Stimulated activated CD8-positive, alpha-beta memory T cell treated with anti-CD3 and anti-CD28 coated beads, Interleukin-4, amount 100 ng/mL, for 4 hours (primary cell): ENCODE measurements at places on chromosomes 6 and 20.

- DNase-seq: no peak
Observed at GRCh38 chr6:142886431-142887170, 58.4 kb downstream of the HIVEP2 start.

GRCh38 chr6:110882274-110882619, 7.7 kb downstream of the AMD1 start:
- no peak for DNase-seq

GRCh38 chr6:94045099-94045829, 625.9 kb upstream of the EPHA7 start:
- no peak for DNase-seq

GRCh38 chr6:157021993-157022740, 245.0 kb downstream of the ARID1B start:
- DNase-seq: peak; percentile 64

GRCh38 chr6:14091339-14091978, 26.1 kb upstream of the CD83 start:
- DNase-seq: no peak
